CD4-positive, alpha-beta T cell treated with Interleukin-1 beta for 1 hour (primary cell): ENCODE measurements at places on chromosomes 5 and 9.

DNA sequence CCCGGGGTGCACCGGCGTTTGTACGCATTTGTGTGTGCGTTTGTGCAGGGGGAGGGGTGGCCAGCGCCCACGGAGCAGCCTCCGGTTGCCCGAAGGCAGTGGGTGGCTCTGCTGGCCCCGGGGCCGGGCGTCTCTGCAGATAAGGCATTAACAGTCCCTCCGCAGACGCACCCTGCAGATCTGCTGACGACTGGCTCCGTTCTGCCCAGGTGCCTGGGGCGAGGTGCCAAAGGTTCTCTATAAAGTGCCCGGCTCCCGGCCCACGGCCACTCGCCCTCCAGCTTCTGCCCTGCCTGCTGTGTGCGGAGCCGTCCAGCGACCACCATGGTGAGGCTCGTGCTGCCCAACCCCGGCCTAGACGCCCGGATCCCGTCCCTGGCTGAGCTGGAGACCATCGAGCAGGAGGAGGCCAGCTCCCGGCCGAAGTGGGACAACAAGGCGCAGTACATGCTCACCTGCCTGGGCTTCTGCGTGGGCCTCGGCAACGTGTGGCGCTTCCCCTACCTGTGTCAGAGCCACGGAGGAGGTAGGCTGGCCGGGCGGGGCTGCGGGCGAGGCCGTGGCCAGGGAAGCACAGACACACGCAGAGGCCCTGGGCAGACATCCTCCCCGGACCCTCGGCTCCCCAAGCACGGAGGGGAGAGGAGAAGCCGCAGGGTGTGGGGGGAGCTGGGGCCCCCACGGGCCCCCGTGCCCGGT is at the start of gene SLC6A19:
SLC6A19 (plus strand) TSS at position 269 of the 699 bp plus-strand sequence; CDS start at position 325, 56 bp downstream.
- DNase-seq = no peak

GRCh38 chr9:121286973-121287741 is 19.2 kb downstream of the GSN start:
- DNase-seq = peak; percentile 44

DNA sequence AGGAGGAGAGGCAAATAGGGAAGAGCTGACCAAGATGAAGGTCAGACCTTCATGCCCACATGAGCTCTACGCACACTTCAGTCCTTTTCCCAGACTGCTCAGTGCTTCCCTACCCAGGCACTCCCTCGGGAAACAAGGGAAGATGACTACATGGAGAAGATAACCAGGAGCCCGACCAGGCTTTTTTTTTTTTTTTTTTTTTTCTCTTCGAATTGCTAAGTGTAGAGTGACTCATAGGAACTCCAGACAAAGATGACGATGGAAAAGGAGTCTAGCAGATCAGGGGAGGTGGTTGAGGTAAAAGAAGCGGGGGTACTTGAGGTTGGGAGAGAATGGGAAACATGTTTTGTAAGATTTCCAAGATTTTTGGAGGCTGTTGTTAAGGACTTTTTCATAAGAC is 526.1 kb downstream of the BNC2 start:
- no peak for DNase-seq

DNA sequence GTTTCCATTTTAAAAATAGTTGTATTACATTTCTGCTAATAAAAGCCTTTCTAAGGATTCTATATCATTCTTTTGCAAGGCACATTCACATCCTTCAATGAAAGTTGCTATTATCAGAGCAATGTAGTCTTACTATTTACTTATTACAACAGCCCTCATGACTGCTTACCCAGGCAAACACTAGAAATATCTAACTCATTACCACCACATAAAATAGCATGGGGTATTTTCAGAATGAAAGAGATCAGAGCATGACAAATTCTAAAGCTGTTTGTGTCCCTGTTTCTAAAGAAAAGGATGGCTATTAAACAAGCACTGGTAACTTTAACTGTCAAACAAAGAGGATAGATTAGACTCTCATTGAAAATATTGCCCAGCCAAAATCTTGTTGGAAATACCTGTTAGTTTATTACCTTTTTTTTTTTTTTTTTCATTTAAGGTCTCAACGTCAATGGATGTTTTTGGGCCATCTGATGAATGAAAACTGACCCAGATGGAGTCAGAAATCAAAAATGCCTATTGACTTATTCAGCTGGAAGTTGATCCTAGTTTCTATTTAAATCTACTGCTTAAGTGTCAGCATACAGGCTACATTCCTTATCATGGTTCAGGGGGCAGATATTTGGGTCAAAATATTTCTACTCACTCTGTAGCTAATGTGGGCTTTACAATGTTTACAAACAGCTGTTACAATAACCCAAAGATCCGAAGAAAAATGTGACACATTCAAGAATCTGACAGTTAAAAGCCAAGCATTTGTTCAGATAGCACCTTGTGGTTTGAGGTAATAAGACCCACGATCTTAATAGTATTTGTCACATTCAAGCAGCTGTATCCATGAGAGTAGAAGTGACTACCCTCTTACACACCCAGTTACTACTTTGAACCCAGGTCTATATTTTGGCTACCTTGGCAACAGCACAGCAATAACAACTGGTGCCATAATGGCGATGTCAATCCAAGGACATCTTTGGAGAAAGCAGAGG is 554.8 kb upstream of the MEF2C start:
- DNase-seq = no peak
